ENCODE measurements at places on chromosomes 13 and 19.

DNA sequence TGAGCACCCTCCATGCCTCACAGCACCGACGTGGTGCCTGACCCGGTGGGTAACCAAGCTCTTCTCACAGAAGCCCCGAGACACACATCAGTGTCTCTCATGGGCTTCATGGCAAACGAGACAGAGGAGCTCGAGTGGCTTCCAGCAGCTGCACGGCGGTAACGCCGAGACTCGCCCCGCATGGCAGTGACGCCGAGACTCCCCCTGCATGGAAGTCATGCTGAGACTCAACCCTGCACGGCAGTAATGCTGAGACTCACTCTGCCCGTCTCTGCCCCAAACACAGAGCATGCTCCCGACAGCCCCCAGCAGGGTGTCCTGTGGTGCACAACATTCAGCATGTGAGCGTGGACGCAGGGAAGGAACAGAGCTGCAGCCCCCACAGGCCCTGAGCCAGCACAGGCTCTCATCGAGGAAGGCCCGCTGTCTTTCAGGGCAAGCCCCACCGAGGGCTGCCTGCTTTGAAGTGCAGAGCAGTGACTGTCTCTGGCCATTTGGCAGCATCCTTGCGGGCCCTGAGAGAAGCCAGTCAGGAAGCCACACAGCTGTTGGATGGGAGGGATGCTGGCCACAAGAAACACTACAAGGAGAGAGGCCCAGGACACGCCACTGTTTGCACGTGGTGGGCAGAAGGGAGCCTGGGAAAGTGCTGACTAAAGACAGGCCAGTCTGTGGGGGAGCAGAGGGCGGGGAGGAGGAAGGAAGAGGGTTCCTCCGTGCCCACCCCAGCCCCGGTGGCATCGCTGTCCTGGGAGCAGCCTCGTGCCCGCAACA is 9.5 kb downstream of the GAS6 start:
- no peak for DNase-seq

DNA sequence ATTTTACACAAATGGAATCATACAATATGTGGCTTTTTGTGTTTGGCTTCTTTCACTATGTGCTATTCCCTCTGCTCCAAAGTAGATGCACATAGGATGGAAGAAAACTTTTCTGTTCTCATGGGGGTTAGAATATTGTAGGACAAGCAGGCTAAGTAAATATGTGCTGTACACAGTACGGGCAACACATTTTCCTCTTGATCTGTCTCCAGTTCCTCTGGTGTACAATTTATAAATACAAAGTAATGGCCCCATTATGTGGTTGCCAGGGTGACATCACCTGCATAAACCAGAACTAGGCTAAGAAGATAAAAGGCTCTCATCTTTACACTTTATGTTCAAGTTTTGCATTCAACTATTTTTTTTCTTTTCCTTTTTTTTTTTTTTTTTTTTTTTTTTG is 41.0 kb upstream of the SOX21 start:
- DNase-seq = no peak

GRCh38 chr19:46812977-46813838 is 24.8 kb upstream of the SLC1A5 start:
- no peak for DNase-seq

DNA sequence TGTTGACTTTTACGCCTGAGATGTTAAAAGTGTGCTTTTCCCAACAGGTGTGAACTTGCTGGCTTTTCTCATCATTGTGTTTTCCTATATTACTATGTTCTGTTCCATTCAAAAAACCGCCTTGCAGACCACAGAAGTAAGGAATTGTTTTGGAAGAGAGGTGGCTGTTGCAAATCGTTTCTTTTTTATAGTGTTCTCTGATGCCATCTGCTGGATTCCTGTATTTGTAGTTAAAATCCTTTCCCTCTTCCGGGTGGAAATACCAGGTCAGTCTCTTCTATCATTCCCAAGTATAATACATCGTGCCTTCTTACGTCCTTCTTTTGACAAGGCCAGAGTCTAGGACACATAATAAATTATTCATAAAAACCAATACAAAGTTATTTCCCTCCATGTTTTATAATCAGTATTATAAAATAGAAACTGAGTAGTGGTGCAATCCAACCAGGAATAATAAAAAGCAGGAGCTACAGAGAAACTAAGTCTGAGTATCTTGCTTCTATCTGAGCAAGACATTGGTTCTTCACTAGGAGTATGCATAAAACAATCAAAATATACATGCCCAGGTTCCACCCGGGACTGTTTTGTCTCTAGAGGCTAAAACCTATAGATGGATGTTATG is 57.9 kb downstream of the RXFP2 start:
- DNase-seq = no peak

- no peak for DNase-seq
These were observed 26.3 kb downstream of the CNFN start for GRCh38 chr19:42363614-42364346.

GRCh38 chr13:51583469-51583874 is 790 bp upstream of the WDFY2 start:
- DNase-seq = no peak

DNA sequence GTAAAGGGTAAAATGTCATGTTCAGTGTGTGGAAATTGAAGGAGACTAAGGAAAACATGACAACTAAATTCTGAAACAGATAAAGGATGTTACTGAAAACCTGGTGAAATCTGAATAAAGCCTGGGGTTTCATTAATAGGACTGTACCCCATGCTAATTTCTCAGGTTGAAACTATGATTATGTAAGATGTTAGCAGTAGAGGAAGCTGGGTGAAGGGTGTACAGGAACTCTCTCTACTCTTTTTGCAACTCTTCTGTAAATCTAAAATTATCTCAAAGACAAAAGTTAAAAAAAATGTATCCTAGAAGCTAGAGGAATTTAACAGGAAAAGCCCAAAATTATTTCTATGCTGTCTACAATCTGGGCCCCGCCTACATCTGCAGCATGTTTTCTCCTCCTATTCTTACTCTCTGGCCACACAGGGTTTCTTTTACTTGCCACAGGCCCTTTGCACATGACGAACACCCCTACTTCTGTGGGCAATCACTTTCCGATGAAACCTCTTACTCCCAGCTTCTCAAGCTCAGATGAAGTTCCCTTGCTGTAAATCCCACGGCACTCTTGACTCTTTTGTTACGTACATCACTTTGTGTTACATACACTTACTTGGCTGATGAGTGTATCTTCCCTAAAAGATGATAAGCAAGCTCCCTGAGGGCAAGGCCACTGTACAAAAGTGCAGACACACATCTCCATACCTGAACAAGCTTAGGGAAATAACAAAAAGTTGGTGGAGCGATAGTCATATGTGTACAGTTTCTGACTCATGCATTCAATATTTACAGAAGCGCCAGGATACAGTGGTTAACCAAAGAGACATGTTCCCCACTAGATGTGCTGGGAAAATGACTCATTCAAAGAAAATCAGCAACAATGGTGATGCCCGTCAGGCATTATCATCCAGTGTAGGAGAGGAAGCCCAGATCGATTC is 32.6 kb downstream of the RUBCNL start:
- no peak for DNase-seq
